Activated naive CD8-positive, alpha-beta T cell treated with anti-CD3 and anti-CD28 coated beads, Interleukin-2, amount 50 U/mL, for 24 hours (primary cell): ENCODE measurements at places on chromosomes 4 and X.

DNA sequence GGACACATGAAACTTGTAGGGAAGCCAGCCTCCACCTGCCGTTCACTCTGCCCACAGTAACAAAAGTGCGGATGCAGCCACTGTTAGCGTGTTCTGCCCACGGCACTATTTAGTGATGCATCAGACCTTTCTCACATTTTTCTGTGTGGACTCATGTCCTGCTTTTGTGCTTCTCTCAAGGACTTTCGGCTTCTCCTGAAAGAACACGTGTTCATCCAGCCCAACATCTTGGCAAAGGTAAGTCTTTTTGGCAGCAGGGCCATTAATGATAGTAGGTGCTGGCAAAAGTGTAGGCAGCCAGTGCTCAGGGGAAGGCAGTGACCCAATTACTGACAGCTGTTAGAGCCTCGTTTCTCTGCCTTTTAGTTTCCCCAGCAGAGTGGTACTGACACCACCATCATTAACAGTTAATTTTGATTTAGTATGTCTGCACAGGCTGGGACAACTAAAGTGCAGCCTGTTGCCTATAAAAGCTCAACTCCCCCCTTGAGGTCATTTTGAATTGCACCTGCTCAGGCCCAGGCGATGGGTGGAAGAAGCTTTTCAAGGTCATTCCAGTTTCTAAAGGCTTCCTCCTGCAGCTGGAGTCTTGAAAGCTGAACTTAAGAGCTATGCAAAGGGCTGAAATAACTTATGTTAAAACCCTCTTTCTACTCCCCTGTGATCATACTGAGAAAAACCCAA lies 54.5 kb upstream of the HPSE start:
- H3K4me1 ChIP-seq, result peaks cover 15% of the 10 kb centered on the region
- no peak overlapping the region for H3K4me3 ChIP-seq
- no peaks in the 10 kb centered on the region for H3K27me3 ChIP-seq
- no peak overlapping the region for H3K27ac ChIP-seq
- DNase-seq, result no peak

- H3K27me3 ChIP-seq, result no peaks in the 10 kb centered on the region
- no peak overlapping the region for H3K27ac ChIP-seq
- H3K36me3 ChIP-seq, result no peaks in the 10 kb centered on the region
- no peaks in the 10 kb centered on the region for H3K4me1 ChIP-seq
- no peak for DNase-seq
Measured at GRCh38 chr4:66777097-66777496, 768.2 kb downstream of the CENPC start.

- peaks cover 9% of the 10 kb centered on the region for H3K4me1 ChIP-seq
- H3K27ac ChIP-seq, result no peak overlapping the region
- H3K4me3 ChIP-seq, result no peak overlapping the region
- no peak for DNase-seq
- H3K36me3 ChIP-seq, result no peaks in the 10 kb centered on the region
Measured at GRCh38 chr4:154421618-154422017, 70.0 kb downstream of the DCHS2 start.

DNA sequence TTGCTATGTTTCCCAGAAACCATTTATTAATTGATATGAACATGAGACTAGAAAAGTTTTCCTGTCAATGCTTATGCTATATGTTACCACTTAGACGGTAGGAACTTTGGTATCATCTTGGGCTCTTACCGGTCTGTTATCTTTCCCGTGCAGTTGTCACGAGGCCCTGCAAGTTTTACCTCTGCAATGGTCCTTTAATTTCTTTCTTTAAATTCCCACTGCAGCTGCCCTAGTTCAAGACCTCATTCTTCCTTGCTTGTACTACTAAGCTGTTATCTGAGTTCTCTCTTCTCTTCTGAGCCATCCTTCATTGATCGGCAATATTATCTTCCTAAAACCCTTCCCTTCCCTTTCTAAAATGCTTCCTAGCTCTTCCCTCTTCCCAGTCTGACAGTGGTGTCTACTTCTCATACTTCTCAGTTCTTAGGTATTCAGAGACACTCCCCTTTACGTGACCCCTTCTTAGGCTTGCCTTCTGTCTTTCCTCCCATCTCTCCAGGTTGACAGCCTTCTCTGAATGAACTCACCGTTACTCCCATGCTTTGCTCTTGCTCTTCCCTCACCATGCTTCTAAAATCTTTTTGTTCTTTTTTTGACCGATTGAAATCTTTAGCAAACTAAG lies 27.5 kb downstream of the MAGEA1 start:
- no peak overlapping the region for H3K4me3 ChIP-seq
- no peak for DNase-seq
- no peaks in the 10 kb centered on the region for H3K36me3 ChIP-seq
- no peaks in the 10 kb centered on the region for H3K4me1 ChIP-seq
- peaks cover 7% of the 10 kb centered on the region for H3K27me3 ChIP-seq

DNA sequence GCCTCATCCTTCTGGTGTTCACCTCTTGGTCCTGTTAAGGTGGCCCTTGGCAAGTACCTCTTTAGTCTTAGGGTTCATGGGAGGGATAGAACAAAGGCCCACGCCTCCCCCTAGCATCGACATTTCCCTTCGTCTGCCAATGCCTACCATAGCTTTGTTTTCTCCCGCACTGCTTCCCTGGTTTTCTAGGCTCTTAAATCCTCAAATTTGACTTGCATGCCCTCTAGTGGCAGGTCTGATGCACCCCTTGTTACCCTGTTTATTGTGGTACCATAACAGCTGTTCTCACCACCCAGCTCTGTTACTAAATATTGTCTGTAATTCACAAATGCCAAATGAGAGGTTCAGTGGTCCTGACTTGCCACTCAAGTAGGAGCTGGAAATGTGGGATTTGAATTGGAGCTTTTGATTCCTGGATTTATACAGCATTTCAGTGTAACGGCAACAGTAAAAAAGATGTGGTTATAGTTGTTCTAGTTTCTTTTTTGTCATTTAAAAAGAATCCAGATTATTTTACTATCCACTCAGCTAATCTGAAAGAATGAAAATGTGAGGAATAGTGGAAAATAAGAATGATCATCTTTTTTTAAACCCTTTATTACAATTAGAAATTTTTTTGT lies 100.1 kb downstream of the REPS2 start:
- H3K4me1 ChIP-seq, result peaks cover 2% of the 10 kb centered on the region
- no peak overlapping the region for H3K4me3 ChIP-seq
- H3K27ac ChIP-seq, result no peak overlapping the region
- peak; percentile 30 for DNase-seq

- peaks cover 7% of the 10 kb centered on the region for H3K27me3 ChIP-seq
- no peaks in the 10 kb centered on the region for H3K36me3 ChIP-seq
- H3K4me1 ChIP-seq, result no peaks in the 10 kb centered on the region
- no peak overlapping the region for H3K27ac ChIP-seq
- no peak overlapping the region for H3K4me3 ChIP-seq
- DNase-seq, result no peak
Measured at GRCh38 chr4:141853091-141853764, 216.8 kb downstream of the IL15 start.

DNA sequence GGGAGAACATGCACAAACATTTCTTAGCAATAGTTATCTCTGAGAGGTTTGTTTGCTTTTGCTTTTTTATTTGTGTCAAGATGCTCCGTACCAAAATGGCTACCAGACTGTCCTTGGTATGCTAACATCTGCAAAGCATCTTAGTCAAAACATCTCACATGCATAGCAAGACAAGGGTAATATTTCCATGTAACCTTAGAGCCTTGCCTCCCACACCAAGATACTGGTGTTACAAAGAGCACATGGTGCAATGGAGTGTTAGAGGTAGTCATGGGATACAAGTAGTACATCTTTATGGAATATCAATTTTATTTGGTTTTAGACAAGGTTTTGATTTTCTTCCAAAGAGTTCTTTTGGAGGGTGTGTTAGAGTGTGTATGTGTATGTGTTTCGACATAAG lies 109.7 kb downstream of the NR3C2 start:
- no peak overlapping the region for H3K27ac ChIP-seq
- no peaks in the 10 kb centered on the region for H3K27me3 ChIP-seq
- no peak for DNase-seq
- H3K4me1 ChIP-seq, result peaks cover 13% of the 10 kb centered on the region
- no peaks in the 10 kb centered on the region for H3K36me3 ChIP-seq

GRCh38 chr4:118308306-118309030 lies 44.3 kb downstream of the PRSS12 start:
- no peak for DNase-seq
- H3K27ac ChIP-seq, result no peak overlapping the region
- H3K27me3 ChIP-seq, result peaks cover 7% of the 10 kb centered on the region
- no peak overlapping the region for H3K4me3 ChIP-seq
